Naive B cell (primary cell): ENCODE measurements at places on chromosomes 11 and 22. TPM values are rescaled to one million over a fixed set of nuclear protein-coding genes. Genes with fewer than 3 reads are reported as not detected.

Gene NPAS4
- polyA plus RNA-seq: not detected

DNA sequence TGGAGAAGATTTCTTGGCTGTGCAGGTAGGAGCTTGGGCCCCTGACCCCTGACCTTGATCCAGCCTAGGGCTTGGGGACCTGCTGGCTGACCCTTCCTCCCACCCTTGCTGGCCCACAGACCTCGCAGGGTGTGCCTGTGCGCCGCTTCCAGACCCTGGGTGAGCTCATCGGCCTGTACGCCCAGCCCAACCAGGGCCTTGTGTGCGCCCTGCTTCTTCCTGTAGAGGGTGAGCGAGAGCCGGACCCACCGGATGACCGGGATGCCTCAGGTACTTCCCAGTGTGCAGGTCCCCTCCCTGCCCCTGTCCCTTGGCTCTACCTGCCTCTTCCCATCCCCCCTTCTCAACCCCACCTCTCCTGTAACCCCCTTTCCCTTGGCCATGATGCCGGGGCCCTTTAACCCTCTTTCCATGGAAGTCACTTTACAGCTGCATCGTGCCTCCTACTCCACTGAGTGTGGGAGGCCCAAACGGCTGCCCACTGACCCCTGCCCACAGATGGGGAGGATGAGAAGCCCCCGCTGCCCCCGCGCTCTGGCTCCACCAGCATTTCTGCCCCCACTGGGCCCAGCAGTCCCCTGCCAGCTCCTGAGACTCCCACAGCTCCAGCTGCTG is 3.8 kb downstream of the INPPL1 start:
- H3K27me3 ChIP-seq: no peaks in the 10 kb centered on the region
- no peak for DNase-seq
- peaks cover 46% of the 10 kb centered on the region for H3K4me1 ChIP-seq
- H3K4me3 ChIP-seq: no peak overlapping the region
- H3K36me3 ChIP-seq: peaks cover 15% of the 10 kb centered on the region

DNA sequence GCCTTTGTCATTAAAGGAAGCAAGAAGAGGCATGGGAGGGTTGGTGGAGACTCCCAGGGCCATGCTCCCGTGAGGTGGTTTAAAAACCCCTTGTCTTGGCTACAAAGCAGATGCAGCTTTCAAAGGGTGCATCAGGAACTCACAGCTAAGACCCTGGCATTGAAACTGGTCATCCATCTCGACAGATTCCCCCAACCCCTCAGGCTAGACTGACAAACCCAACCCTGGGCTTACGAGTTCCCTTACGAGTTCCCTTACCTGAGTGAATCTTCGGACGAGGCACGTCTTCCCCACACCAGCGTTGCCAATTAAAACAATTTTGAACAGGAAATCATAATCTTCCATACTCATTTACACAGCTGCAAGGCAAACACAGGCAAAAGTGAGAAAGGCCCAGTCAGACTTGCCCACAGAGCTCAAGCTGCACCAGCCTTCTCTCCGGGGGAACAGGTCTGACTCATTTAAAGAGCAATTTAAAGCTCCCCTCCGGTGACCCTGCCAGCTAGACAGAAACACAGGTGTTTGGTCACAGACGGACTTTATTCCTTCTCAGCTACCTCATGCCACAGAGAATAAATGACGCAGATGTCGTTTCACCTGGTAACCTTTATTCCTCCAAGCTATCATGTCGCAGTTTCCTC is 74.6 kb downstream of the RAB30 start:
- no peak overlapping the region for H3K4me3 ChIP-seq
- peaks cover 57% of the 10 kb centered on the region for H3K4me1 ChIP-seq
- H3K36me3 ChIP-seq: peaks cover 37% of the 10 kb centered on the region

- no peak overlapping the region for H3K27ac ChIP-seq
- no peak for DNase-seq
- no peak overlapping the region for H3K4me3 ChIP-seq
- no peaks in the 10 kb centered on the region for H3K36me3 ChIP-seq
- no peaks in the 10 kb centered on the region for H3K27me3 ChIP-seq
- no peaks in the 10 kb centered on the region for H3K4me1 ChIP-seq
Measured at GRCh38 chr22:49466878-49467595, 360.6 kb downstream of the BRD1 start.

DNA sequence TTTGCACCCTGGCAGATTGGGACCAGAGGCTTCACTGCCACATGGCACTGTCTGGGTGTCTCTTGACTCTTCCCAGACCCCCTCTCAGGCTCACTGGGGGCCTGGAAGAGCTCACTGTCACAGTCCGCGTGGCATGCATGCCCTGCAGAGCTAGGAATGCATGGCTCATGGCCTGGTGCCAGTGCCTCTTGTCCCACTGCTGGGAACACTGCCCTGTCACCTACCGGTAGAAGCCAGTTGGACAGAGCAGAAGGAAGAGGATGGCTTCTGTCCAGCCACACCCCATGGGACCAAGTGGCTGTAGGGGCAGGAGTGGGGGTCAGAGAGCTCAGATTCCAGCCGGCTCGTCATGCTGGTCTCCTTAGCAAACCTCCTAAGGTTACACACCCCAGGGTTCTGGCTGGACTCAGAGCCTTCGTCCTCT is 29.7 kb downstream of the MB start:
- no peak overlapping the region for H3K27ac ChIP-seq
- H3K36me3 ChIP-seq: no peaks in the 10 kb centered on the region
- DNase-seq: no peak
- peaks cover 15% of the 10 kb centered on the region for H3K27me3 ChIP-seq
- H3K4me3 ChIP-seq: no peak overlapping the region
- H3K4me1 ChIP-seq: peaks cover 6% of the 10 kb centered on the region
